ENCODE measurements at places on chromosomes 12 and 14.

- no peak for DNase-seq
Observed at GRCh38 chr14:51680031-51680430, 28.3 kb downstream of the FRMD6 start.

DNA sequence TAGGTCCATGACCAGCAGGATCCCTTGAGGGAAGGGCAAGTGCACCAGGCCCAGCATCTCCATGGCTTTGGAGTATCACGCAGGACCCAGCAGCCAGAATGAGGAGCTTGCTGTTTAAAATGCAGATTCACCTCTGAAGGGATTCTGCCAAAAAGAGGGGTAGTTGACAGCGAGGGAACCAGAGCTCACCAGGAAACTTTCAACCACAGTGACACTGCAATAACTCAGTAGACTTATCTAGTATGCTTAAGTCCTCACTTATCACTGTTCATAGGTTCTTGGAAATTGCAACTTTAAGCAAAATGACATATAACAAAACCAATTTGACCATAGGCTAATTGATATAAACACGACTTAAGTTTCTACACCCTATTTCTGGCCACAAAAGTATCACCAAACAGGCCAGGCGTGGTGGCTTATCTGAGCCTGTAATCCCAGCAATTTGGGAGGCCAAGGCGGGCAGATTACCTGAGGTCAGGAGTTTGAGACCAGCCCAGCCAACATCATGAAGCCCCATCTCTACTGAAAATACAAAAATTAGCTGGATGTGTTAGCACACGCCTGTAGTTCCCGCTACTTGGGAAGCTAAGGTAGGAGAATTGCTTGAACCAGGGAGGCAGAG, 21.4 kb upstream of the CKAP4 start:
- no peak for DNase-seq

DNA sequence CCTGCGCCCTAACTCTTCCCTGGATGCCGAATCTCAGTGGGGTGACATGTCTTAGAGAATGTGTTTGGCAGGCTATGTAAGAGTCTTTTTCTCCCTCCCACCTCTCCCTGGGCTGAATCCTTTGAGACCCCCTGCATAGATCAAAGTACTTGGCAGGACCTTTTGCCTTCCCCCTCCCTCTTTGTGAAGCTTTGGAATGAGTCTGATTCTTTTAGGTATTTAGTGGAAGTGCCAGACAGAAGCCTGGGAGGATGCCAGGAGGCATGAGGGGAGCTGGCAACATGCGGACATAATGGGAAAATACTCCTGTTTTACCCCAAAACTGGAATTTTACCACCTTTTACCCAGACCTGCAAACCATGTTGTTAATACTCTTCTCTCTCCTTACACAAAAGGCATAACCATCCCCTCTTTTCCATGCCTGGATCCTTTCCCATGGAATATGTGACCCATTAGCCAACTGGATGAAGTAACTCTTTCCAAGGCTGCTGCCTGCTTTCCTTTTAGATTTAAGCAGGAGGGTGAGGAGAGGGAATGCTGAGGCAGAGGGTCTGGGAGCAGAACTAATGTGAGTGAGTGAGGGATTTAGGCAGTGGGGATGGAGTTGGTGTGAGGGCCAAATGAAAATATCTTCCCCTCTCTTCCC, 41.7 kb downstream of the TTLL5 start:
- peak; percentile 79 for DNase-seq

DNA sequence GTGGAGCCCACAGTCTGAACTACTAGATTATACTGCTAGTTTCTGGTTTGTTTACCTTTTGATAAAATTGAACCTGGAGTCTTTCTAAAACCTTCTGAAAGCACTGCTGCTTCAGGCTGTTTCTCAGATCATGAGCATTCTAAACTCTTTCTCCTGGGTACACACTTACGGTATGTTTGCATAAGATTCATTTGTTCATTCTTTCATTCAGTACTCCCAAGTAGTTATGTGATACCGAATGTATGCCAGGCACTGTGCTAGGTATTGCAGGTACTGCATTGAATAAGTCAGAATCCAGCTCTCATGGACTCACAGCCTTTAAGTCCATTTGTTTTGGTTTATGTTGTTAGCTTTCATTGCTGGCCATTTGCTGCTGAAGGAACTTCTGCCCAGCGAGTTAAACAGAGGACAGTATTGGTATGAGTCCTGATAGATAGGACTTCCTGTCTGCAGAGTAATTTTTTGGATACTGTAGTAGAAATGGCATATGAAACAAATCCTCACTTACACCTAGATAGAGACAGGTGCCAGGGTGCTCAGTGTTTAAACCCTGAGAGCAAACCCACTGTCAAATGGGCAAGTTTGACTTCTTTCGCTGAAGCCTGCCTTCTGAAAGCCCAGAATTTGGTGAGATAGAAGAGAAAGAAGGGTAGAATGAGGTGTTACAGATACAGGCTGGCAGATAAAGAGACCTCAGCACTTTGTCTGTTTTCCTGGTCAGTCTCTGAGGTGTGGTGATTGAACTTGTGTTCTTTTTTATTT, 2.1 kb downstream of the SUSD6 start:
- DNase-seq: no peak

- no peak for DNase-seq
Observed at GRCh38 chr12:70185301-70185700, 57.9 kb upstream of the CNOT2 start.

- DNase-seq: no peak
Observed at GRCh38 chr12:106564678-106565329, 18.0 kb upstream of the RFX4 start.

DNA sequence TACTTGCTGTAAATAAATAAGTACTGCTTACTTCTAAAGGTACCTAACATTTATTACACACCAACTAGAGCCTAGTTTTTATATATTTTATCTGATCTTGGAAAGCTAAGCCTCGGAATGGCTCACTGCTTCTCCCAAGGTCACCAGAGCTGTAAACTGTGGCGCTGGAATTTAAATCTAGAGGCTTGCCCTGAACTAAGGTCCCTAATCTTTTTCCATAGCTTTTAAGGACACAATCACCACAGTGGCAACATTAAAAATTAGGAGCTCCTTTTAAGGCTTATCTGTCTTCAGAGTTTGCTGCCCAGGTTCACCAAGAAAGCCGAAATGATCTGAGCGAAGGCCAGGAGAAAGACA, 670 bp downstream of the CCNB1IP1 start:
- peak; percentile 8 for DNase-seq

GRCh38 chr12:103422328-103422727, 73.4 kb downstream of the C12orf42 start:
- no peak for DNase-seq

DNA sequence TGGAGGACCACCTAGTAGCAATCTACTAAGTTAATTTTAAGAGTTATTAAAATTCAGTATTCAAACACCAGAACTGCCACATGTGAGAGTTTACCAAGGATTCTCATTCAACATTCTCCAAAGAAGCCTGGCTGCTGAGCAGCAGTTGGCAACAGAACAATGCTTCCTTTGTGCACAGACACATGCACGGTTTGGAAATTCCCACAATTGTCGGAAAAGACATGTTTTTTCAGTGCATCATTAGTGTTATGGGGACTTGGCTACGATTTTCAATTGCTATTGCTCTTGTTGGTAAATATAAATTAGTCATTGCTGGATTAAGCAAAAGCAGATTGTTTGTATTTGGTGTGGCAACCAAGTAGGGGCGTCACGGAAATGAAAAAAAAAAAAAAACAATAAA, 22.2 kb downstream of the ST8SIA1 start:
- no peak for DNase-seq

Data from fibroblast of skin of right biceps (primary cell).